ENCODE measurements at places on chromosomes 5 and 9. TPM values are rescaled to one million over a fixed set of nuclear protein-coding genes. Genes with fewer than 3 reads are reported as not detected.

The STPG3 gene
- total RNA-seq, result not detected

The OR1J2 gene
- total RNA-seq, result not detected

The SPATA31E1 gene
- total RNA-seq, result not detected

- no peak overlapping the region for H3K27ac ChIP-seq
- no peaks in the 10 kb centered on the region for H3K36me3 ChIP-seq
- H3K4me3 ChIP-seq, result no peak overlapping the region
- H3K4me1 ChIP-seq, result no peaks in the 10 kb centered on the region
Observed at GRCh38 chr5:71697967-71698366, 21.1 kb upstream of the CARTPT start.

GRCh38 chr9:130117816-130118632 is 54.2 kb upstream of the NCS1 start:
- DNase-seq, result no peak
- no peak overlapping the region for H3K4me3 ChIP-seq
- H3K27me3 ChIP-seq, result no peaks in the 10 kb centered on the region
- H3K36me3 ChIP-seq, result peaks cover 1% of the 10 kb centered on the region
- no peak overlapping the region for H3K27ac ChIP-seq
- H3K4me1 ChIP-seq, result peaks cover 8% of the 10 kb centered on the region

GRCh38 chr9:93815135-93815534 is 140.0 kb downstream of the BARX1 start:
- H3K27ac ChIP-seq, result no peak overlapping the region
- H3K27me3 ChIP-seq, result no peaks in the 10 kb centered on the region
- DNase-seq, result no peak

DNA sequence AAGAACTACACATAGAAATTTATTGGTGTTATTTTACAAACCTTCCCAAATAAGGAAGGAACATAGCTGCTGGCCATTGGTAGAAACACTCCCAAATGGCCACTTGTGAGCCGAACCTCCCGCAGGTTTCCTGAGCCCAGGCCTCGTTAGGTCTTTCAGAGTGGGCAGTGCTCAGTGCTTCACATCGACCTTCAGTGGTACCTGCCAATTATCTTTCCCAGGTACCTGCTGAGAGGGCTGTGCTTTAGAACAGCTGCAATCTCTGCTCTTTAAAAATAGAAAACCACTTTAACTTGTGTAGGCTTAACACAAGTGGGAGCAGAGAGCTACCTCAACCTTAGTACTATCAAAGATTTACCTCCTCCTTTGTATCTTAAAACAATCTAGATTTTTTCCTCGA is 334.1 kb downstream of the RFX3 start:
- H3K27me3 ChIP-seq, result no peaks in the 10 kb centered on the region
- no peaks in the 10 kb centered on the region for H3K4me1 ChIP-seq
- no peaks in the 10 kb centered on the region for H3K36me3 ChIP-seq
- H3K27ac ChIP-seq, result no peak overlapping the region
